ENCODE measurements at places on chromosomes 13 and 19.

GRCh38 chr19:14418856-14419105 lies 360 bp downstream of the DDX39A start:
- DNase-seq = no peak

- DNase-seq = no peak
Observed at GRCh38 chr13:26996965-26997752, 174.5 kb downstream of the USP12 start.

GRCh38 chr13:26881154-26881553 lies 120.6 kb upstream of the GPR12 start:
- no peak for DNase-seq

GRCh38 chr19:32234663-32235217 lies 110.7 kb upstream of the ZNF507 start:
- no peak for DNase-seq

- DNase-seq = no peak
Observed at GRCh38 chr13:79481685-79482052, 714 bp downstream of the NDFIP2 start.

Measured in fibroblast of skin of right quadriceps (primary cell).